ENCODE measurements at places on chromosomes 2 and 18.

DNA sequence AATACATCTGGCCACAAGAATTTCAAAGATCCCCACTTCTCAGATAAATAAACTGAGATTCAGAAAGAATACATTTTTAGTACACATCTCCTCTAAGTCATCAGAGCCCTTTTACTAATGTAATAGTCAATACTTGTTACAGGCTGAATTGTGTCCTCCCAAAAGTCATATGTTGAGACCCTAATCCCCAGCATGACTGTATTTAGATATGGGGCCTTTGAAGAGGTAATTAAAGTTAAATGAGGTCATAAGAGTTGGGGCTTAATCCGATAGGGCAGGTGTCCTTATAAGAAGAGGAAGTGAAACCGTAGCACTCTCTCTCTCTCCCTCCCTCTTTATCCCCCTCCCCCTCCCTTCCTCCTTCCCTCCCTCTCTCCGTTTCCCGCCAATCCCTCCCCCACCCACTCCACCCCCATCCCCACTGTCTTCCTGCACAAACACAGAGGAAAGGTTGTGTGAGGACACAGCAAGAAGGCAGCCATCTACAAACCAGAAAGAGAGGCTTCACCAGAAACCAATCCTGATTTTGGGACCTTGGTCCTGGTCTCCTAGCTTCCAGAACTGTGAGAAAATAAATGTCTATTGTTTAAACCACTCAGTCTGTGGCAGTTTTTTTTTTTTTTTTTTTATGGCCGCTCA lies 66.6 kb upstream of the ZNF397 start:
- H3K27me3 ChIP-seq = no peaks in the 10 kb centered on the region
- peaks cover 2% of the 10 kb centered on the region for H3K36me3 ChIP-seq
- no peaks in the 10 kb centered on the region for H3K4me1 ChIP-seq
- DNase-seq = no peak
- no peak overlapping the region for H3K27ac ChIP-seq

- no peak overlapping the region for H3K27ac ChIP-seq
- no peaks in the 10 kb centered on the region for H3K27me3 ChIP-seq
- H3K36me3 ChIP-seq = peaks cover 15% of the 10 kb centered on the region
- H3K4me3 ChIP-seq = no peak overlapping the region
These were observed 19.3 kb downstream of the GALM start for GRCh38 chr2:38685116-38685735.

DNA sequence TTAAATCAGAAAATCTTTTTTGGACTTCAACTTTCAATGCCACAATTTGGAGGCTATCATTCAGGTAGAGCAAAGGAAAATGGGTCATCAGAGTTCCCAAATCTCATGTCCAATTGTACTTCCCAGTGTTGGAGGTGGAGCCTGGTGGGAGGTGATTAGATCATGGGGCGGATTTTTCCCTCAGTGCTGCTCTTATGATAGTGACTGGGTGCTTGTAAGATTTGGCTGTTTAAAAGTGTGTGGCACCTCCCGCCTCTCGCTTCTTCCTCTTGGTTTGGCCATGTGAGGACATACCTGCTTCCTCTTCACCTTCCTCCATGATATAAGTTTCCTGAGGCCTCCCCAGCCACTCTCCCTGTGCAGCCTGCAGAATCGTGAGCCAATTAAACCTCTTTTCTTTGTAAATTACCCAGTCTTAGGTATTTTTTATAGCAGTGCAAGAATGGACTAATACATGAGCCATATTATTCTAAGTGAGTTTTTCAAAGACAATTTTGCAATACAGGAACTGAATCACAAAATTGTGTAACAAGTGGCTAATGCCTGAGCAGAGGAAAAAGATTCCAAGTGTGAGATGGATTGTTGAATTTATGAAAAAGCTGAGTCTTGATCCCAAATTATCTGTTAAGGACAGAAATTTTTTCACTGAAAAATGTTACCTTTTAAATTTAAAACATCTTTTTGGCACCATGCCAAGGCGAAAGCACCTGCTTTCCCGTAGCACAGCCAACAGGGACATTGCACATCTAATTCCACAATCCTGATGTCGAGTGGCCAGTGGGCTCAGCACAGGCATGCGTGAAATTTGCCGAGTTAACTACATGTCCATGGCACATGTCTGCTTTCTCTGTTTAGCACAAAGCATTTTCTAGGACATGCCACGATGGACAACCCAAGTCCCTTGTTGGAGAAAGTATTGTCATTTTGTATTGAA lies 150.9 kb downstream of the COL6A3 start:
- DNase-seq = no peak
- H3K4me3 ChIP-seq = no peak overlapping the region
- H3K27ac ChIP-seq = no peak overlapping the region
- H3K36me3 ChIP-seq = no peaks in the 10 kb centered on the region

DNA sequence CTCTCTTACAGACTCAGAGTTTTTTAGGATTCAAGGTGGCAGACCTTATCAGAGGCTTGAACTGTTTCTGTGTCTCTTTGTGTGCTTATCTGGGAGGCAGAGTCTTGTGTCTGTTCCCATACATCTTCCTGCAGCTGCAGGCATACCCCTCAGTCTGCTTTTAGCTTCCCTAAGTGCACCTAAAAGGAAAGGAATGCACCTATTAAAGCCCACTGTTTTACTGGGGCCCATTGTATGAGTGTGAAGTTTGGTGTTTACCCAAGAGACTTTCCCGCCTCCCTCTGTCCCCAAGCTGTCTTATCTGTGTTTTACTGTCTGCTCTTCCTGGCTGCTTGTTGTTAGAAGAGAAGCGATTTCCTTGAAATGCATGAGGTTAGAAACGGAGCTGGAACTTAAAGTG lies 1757.3 kb upstream of the PIK3C3 start:
- H3K4me3 ChIP-seq = no peak overlapping the region
- H3K4me1 ChIP-seq = no peaks in the 10 kb centered on the region
- peaks cover 3% of the 10 kb centered on the region for H3K36me3 ChIP-seq
- H3K27ac ChIP-seq = no peak overlapping the region
- H3K27me3 ChIP-seq = no peaks in the 10 kb centered on the region

DNA sequence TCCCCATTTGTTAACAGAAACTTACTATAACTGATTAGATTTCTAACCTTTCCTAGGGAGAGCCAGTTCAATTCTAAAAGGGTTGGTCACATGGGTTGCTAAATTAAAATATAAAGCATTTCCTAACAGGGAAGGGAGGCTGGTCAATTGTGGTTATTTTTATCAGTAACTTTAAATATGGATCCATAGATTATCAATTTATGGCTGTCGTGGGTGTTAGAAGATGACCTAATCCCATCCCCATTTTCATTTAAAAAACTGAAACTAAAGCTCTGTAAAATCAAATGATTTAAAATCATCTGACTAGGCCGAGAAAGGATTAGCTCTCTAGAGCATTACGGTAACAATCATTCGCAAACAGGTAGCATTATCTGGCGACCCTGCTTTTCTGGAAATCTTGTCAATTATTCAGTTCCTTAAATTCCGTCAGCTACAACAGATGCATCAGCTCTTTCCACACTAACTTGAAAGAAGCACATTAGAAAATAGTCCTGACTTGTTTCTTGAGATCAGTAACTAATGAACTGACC lies 953 bp upstream of the HNRNPA3 start:
- H3K4me1 ChIP-seq = no peaks in the 10 kb centered on the region
- H3K27me3 ChIP-seq = no peaks in the 10 kb centered on the region
- H3K36me3 ChIP-seq = peaks cover 33% of the 10 kb centered on the region

DNA sequence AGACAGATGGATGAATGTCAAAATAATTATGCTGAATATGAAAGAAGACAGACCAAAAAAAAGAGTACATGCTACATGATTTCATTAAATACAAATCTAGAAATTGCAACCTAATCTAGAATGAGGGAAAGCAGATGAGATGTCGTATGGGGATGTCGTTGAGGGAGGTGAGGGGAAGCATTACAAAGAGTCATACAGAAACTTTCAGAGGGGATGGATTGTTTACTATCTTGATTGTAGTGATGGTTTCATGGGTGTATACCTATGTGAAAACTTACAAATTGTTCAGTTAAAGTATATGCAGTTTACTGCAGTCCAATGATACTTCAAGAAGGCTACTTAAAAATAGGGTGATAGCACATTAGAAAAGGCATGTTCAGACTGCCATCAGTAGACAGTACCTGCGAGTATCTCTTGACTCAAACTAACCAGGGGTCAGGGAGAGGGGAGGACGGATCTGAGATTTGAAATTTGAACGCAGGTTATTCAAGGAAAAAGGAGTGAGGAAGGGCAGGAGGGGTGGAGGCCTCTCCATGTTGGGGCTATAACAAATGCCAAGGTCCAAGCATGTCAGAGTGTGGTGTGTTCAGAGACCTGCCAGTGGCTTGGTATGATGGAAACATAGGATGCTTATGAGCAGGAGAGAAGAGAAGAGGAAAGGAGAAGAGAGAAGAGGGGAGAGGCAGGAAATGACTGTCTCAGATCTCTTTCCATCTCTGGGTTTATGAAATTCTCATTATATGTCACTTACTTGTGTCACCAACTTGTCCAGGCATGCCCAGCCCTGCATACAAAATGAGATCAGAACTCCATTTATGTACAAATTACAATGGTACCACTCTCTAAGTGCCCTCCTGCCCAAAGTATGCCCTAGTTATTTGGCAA lies 257.3 kb upstream of the CXCR4 start:
- DNase-seq = peak; percentile 6
- no peak overlapping the region for H3K4me3 ChIP-seq
- no peaks in the 10 kb centered on the region for H3K4me1 ChIP-seq
